ENCODE measurements at places on chromosomes 3 and 15. TPM values are rescaled to one million over a fixed set of nuclear protein-coding genes. Genes with fewer than 3 reads are reported as not detected.

DNA sequence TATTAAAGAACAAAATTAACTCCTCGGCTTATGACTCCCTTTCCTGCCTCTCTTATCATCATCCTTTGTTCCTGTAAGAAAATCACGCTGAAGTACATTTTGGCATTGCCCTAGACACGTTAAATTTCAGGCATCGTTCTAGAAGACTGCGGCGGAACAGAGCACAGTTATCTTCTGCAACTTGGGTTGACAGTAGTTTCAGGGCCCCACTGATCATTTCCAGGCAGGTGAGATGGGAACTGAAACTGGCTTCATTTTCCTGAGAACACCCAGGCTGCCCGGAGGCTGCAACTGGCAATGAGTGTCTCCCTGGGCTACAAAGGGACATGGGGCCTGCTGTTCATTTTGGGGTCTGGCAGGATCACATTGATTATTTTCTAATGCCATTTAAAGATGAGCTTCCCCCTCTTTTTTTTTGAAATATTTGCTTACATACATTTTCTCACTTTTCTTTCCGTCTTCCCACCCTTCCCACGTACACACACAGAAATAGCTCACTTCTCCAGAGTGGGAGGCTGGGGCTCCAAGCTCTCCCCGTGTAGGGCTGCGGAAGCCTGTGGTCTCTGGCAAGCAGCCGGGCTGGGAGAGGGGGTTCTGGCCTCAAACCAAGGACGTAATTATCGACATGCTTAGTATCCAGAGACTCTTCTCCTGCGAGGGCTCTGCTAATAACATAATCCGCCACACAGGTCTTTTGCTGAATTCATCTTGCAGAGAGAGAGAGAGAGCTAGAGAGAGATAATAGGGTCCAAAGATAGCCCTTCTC is 267.4 kb downstream of the ABHD5 start:
- H3K4me1 ChIP-seq: peaks cover 17% of the 10 kb centered on the region
- no peak overlapping the region for H3K4me3 ChIP-seq
- no peaks in the 10 kb centered on the region for H3K36me3 ChIP-seq
- no peaks in the 10 kb centered on the region for H3K27me3 ChIP-seq
- no peak for DNase-seq
- H3K27ac ChIP-seq: no peak overlapping the region

DNA sequence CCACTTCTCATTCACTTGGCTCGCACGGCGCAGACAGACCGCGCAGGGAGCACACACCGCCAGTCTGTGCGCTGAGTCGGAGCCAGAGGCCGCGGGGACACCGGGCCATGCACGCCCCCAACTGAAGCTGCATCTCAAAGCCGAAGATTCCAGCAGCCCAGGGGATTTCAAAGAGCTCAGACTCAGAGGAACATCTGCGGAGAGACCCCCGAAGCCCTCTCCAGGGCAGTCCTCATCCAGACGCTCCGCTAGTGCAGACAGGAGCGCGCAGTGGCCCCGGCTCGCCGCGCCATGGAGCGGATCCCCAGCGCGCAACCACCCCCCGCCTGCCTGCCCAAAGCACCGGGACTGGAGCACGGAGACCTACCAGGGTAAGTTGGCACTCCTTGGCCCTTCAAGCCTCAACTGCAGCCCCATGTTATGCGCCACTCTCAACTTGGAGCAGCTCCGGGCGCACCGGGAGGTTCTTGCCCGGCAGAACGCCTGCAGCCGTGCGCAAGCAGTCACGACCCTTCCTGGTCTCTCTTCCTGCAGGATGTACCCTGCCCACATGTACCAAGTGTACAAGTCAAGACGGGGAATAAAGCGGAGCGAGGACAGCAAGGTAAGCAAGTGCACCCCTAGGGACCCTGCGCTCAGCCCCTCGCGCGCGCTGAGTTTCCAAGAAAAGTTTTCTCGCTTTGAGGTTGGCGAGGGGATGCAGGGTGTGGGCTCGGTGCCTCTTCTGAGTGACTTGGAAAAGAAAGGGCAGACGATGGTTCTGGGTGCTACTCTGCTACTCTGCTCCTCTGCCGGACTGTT is at the start of gene BHLHE40:
Gene BHLHE40 (plus strand): TSS at position 10 of the 801 bp plus-strand sequence. CDS start 282 bp downstream, at position 292.
- H3K4me3 ChIP-seq: peak within 1 kb of the TSS; percentile 98
- H3K27ac ChIP-seq: peak within 1 kb of the TSS; percentile 100
- peaks cover 32% of the 10 kb centered on the region for H3K4me1 ChIP-seq
- peak; percentile 57 for DNase-seq
- H3K27me3 ChIP-seq: peaks cover 9% of the 10 kb centered on the region

- no peak for DNase-seq
- H3K27me3 ChIP-seq: no peaks in the 10 kb centered on the region
- no peak overlapping the region for H3K4me3 ChIP-seq
- peaks cover 2% of the 10 kb centered on the region for H3K36me3 ChIP-seq
Observed at GRCh38 chr3:125589547-125590122, 5.7 kb downstream of the OSBPL11 start.

- no peak overlapping the region for H3K27ac ChIP-seq
- no peak overlapping the region for H3K4me3 ChIP-seq
- no peaks in the 10 kb centered on the region for H3K4me1 ChIP-seq
- H3K36me3 ChIP-seq: no peaks in the 10 kb centered on the region
- H3K27me3 ChIP-seq: peaks cover 3% of the 10 kb centered on the region
Observed at GRCh38 chr15:31447931-31448634, 121.4 kb downstream of the KLF13 start.

- H3K4me1 ChIP-seq: no peaks in the 10 kb centered on the region
- no peaks in the 10 kb centered on the region for H3K36me3 ChIP-seq
- H3K27me3 ChIP-seq: no peaks in the 10 kb centered on the region
- DNase-seq: no peak
- no peak overlapping the region for H3K4me3 ChIP-seq
Observed at GRCh38 chr3:24899901-24900603, 405.4 kb upstream of the THRB start.

- no peak overlapping the region for H3K4me3 ChIP-seq
- no peaks in the 10 kb centered on the region for H3K36me3 ChIP-seq
- no peak overlapping the region for H3K27ac ChIP-seq
- H3K27me3 ChIP-seq: no peaks in the 10 kb centered on the region
- no peaks in the 10 kb centered on the region for H3K4me1 ChIP-seq
- no peak for DNase-seq
Observed at GRCh38 chr15:64925335-64926330, 13.9 kb downstream of the ANKDD1A start.

DNA sequence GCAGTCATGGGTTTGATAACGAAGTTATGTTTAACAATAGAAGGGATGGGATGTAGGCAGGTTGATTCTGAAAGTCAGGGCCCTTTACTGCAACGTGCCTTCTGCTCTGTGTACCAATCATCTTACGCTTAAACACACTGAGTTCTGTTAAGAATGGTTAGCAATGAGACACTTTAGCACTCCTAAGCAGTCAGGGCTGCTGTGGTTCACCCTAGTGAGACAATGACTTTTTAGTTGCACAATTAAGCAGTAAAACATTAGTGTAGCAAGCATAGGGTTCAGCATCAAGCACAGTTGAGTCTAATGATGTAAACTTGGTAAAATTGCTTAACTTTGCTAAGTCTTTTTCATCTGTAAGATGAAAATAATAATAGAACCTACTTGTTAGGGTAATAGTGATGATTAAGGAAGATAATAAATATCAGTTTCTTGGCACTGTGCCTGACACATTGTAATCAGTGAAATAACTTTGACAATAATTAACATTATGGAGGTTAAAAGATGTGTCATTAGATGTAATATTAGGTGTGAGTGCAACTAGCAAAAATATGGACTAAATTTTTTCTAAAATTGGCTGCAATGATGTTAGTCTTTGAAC is 484.2 kb upstream of the THBS1 start:
- no peak overlapping the region for H3K4me3 ChIP-seq
- H3K27me3 ChIP-seq: no peaks in the 10 kb centered on the region
- no peak overlapping the region for H3K27ac ChIP-seq
- H3K4me1 ChIP-seq: no peaks in the 10 kb centered on the region

The ANKUB1 gene
- 0.12 TPM for polyA plus RNA-seq

The THAP10 gene
- 2.6 TPM for polyA plus RNA-seq

The GOLGA8T gene
- 0.75 TPM for polyA plus RNA-seq

Data from large intestine (tissue), 12 donors.